ENCODE measurements at places on chromosomes 13 and 19.

DNA sequence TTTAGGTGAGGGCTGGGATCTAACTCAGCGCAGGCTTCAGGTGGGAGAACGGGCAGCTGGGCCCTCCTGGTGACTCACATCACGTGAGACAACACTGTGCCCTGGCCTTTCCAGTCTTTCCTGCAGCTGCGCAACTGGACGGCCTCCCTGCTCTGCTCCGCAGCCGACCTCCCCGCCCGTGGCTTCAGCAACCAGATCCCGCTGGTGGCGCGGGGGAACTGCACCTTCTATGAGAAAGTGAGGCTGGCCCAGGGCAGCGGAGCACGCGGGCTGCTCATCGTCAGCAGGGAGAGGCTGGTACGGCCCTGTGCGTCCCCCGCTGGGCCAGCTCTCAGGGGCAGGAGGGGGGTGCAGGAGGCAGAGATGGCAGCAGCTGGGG lies 8.8 kb downstream of the SPPL2B start:
- no peak for DNase-seq

DNA sequence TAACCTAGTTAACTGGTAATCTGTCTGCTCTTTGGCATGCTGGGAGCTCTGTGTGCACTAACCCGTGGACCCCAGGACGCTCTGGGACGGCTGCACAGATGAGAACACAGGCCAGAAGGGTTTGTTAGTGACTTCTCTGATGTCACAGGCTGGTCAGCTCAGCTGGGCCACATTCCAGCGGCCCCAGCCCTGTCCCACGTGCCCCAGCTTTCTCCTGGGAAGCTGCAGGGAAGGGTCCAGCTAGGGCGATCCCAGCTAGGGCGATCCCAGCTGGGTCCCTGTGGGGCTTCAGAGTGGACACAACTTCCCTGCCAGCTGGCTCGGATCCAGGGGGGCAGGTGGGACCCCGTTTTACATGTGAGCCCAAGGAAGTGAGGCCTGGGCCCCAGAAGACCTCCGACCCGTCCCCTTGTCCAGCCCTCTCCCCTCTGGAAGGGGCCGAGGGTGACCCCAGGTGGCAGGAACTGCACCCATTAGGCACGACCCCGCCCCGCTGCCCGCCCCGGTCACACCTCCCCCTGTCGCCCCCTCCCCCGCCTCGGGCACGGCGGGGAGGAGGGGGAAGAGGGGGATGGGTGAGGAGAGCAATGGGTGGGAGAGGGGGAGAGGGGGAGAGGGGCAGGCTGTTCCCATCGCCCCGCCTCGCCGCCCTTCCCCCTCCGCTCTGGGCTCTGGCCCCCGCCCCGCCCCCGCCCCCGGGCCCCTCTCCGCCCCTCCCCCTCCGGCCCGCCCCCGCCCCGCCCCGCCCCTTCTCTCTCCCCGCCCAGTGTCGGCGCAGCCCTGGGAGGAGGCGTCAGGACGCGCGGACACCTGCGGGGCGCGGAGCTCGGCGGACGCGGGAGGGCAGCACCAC lies 75.2 kb upstream of the MCF2L start:
- no peak for DNase-seq

DNA sequence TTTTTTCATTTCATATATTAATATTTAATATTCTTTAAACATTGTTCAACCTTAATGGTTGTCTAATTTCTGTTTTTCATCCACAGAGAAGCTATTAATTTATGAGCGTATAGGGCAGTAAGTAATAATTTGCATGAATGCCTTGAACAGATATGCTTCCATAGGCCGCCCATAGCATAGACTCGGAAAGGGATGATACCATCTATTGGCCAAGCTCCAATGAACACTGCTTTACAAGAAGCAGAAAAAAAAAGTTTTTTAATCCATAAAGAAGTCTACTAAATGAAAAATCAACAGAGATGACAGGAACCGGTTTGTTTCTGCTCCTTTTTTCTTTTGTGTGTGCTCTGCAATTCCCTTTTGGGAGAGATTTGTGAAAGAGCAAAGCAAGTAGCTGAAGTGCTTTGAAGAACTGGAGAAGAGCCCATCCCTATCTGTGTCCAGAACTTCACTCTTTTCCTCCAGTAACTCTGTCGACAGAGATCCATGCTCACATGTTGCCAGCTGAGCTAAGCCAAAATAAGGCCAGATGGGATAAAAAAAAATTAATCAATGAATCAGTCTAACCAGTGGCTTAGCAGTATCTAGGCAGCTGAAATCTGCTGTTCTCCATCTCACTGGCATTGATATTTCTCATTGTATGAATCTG lies 215.9 kb upstream of the SOX21 start:
- DNase-seq, result no peak

DNA sequence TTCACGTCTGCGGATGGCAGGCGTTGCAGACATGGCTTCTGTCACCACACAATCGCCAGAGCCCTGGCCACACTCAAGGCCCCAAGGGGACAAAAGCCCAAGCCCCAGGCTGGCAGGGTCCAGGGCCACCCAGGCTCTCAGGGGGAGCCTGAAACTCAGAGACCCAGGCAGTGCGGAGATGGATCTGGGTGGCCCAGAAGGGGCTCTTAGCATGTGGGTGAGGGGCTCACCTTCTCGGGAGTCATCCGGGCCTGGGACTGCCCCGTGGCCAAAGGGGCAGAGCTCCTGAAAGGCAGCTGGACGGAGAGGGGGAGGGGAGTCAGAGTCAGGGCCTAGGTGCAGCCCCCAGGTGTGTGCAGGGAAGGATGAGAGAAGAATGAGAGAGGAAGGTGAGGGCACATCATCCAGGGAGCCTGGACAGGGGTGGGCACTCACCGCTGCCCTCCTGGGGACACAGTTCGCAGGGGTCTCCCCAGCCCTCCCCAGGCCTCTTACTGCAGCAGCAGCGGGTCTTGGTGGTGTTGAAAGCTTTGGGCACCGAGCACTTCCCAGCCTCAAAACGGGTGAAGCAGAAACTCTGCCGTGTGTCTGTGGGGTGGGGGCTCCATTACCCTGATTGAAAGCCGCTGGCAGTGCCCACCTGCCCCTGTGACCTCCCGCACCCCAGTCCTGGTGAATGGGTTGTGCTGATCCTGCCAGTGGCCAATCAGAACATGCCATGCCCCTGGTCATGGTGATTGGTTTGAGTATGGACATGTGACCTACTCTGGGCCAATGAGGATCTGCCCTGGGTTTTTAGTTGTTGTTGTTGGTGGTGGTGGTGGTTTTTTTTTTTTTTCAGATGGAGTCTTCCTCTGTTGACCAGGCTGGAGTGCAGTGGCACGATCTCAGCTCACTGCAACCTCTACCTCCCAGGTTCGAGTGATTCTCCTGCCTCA lies 37.4 kb downstream of the CCL25 start:
- DNase-seq, result no peak

GRCh38 chr13:48827709-48828108 lies 148.0 kb upstream of the FNDC3A start:
- no peak for DNase-seq

GRCh38 chr13:19772306-19772705 lies 10.4 kb downstream of the PSPC1 start:
- no peak for DNase-seq

GRCh38 chr13:27704681-27705080 lies 83.0 kb downstream of the POLR1D start:
- no peak for DNase-seq

DNA sequence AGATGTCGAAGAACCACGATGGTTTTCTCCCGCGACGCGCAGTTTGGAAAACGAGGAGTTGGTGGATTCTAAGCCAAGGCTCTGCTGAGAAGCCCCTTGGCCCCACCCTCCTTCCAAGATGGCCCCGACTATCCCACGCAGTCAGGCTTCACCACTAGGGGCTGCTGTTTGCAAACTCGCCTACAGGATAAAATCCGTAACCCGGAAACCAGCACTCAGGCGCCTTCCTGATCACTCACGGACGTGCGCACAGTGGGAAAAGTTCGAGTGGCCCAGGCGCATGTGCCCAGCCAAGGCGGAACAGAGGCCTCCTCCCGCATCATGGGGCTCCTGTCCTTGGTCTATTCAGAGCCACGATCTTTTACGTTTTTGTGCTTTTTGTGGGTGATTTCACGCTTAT lies 19.2 kb upstream of the UQCR11 start:
- DNase-seq, result no peak

DNA sequence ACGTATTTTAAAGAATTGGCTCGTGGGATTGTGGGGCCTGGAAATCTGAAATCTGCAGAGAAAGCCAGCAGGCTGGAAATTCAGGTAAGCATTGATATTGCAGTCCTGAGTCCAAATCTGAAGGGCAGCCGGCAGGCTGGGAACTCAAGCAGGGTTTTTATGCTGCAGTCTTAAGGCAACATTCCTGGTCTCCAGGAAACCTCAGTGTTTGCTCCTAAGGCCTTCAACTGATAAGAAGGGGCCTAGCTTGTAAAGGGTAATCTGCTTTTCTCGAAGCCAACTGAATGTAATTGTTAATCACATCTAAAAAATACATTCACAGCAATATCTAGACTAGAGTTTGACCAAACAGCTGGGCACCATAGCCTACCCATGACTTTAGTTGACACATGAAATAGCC lies 154.4 kb downstream of the EFNB2 start:
- no peak for DNase-seq

GRCh38 chr13:40159736-40160135 lies 504.3 kb downstream of the COG6 start:
- no peak for DNase-seq

- DNase-seq, result no peak
Measured at GRCh38 chr13:91459485-91459884, 61.1 kb downstream of the GPC5 start.

- DNase-seq, result no peak
Measured at GRCh38 chr13:112069061-112069844, 2.3 kb downstream of the SOX1 start.

- no peak for DNase-seq
Measured at GRCh38 chr19:30077851-30078355, 135.9 kb downstream of the URI1 start.

- no peak for DNase-seq
Measured at GRCh38 chr19:44943801-44944249, 1.8 kb downstream of the APOC4 start.

- DNase-seq, result no peak
Measured at GRCh38 chr19:11465600-11465999, 15.2 kb downstream of the ELAVL3 start.

DNA sequence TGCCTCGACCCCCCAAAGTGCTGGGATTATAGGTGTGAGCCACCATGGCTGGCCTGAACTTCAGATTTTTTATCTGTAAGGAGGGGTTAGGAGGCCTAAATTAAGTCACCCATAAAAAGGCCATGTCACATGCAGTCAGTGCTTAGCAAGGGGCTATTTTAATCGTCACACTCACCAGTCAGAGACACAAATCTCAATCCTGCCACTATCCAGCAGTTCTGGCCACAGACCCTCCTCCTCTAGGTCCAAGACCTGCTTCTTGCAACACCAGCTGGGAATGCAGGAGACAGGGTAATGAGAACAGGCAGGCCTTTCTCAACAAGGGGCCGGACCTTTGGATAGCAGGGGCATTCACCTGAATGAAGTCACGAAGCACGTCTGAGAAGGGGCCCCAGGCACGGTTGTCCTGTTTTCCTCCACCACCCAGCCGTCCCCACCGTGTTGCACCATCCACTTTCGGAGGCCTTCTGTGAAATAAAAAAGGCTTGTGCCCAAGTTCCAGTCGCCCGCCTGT lies 1.4 kb downstream of the FBXO27 start:
- DNase-seq, result no peak

- no peak for DNase-seq
Measured at GRCh38 chr13:105778196-105778595, 757.3 kb downstream of the EFNB2 start.

DNA sequence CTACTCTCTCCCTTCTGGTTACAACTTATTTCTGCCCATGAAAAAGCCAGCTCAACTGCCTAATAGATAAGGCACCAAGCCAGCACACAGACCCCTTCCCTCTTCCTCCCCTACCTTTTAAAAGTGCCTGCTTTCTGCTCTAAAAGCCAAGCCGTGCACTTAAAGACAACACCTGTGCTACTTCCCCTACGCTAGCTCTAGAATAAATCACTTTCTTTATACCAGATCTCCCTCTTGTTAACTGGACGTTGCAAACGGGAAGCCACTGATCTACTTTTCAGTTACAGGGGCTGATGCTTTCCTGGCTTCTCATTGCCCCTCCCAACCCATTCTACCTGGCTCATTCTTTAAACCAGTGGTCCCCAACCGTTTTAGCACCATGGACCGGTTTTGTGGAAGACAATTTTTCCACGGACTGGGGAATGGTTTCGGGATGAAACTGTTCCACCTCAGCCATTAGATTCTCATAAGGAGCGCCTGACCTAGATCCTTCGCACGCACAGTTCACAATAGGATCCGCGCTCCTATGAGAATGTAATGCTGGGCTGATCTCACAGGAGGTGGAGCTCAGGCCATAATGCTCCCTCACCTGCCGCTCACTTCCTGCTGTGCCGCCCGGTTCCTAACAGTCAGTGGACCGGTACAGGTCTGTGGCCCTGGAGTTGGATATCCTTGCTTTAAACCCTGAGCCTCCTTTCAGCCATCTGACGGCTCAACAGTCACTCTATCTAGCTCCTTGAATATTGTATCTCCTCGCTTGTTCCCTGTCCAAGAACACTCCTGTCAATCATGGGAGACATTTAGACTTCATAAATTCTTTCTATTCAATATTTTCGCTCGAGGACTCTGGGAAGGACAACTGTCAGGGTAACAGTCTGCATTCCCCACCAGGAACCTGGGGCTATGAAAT lies 841 bp upstream of the ZNF223 start:
- DNase-seq, result no peak

GRCh38 chr19:18789883-18790565 lies 1.1 kb downstream of the COMP start:
- no peak for DNase-seq

DNA sequence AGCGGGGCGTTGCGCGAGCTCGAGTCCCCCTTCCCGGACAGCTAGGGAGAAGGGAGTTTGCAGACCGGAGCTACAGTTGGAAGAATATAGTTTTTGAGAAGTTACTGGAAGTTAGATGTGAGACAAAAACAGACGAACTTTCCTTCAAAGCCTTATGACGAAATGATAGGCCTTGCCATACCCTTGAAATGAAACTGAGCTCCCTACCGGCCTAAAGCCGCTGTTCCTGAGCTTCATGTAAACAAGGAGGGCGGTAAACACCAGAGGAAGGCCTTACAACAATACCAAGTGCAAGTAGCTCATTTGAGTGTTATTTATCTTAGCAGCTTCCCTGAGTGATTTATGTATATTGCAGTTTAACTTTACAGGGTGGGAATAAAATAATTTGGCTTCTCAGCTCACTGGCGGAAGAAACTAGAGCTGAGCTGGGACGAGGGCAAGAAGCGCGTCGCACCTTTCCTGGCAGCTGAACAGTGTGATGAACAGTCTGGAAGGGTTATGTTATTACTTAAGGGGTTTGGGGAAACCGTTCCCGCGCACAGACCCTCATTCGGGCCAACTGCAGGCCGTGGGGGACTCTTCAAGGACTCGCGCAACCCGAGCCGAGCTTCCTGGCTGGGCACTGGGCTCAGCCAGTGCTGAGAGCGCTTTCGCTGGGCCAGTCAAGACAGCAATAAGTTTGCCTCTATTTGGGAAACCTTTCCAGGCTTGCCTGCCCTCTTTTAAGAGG lies 111.2 kb downstream of the KCNRG start:
- DNase-seq, result peak; percentile 26

DNA sequence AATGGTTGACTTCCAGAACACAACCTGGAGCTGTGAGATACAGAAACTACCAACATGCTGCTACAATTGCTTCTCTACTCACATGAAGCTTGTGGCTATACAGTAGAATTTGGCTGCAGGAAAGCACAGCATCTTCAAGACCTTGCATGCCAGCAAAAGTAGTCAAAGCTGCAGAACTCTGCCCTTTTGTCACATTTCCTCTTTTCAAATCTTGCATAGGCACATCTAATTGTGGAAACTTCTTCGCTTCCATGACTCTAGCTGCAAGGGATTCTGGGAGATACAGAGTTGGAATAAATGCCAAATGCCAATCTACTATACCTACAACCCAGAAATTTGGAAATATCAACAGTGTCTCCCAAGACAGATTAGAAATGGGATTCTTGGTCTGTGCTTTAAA lies 462.2 kb downstream of the FOXO1 start:
- no peak for DNase-seq

GRCh38 chr13:107809125-107809524 lies 406.2 kb downstream of the LIG4 start:
- DNase-seq, result no peak
